ENCODE measurements at places on chromosomes 7 and 10.

DNA sequence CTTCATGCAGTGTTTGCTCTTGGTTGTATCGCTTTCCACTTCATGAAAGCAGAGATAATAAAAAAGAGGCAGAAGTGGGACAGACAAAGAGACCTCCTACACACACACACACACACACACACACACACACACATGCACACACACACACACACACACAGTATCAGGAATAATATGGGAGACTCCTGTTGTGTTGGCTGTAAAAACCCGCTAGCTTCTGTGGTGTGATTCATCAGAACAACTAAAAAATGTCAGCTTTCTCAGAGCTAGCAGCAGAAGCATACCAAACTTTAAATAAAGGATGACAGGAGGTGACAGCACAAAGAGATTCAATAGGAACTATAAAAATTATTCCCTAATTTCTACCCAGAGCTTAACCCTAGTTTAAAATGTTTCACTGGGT lies 148.2 kb upstream of the LRRTM3 start:
- no peak for DNase-seq

DNA sequence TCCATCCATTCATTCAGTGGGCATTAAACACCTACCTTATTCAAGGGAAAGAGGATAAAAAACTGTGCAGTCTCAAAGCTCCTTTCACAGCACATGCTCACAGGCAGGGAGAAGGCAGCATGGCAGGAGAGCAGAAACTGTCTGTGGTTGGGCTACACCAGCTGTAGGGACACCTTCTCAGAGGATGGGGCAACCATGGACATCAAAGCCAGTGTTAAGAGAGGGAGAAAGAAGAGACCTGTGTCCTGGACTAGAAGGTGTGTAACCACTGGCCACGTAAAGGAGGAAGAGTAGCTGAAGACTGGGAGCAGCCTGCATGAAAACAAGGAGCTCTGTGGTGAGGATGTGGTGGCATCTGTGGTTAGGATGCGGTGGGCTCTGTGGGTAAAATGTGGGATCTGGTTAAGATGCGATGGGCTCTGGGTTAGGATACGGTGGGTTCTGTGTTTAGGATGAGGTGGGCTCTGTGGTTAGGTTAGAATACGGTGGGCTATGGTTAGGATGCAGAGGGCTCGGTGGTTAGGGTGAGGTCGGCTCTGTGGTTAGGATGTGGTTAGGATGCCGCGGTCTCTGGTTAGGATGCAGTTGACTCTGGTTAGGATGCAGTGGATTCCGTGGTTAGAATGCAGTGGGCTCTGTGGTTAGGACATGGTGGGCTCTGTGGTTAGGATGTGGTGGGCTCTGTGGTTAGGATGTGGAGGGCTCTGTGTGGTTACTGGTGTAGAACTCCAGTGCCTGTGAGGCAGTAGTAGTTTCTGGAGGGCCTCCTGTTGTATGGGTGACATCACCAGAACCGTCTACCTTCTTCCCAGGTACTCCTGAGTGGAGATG lies 197.6 kb downstream of the WDR37 start:
- DNase-seq, result no peak

DNA sequence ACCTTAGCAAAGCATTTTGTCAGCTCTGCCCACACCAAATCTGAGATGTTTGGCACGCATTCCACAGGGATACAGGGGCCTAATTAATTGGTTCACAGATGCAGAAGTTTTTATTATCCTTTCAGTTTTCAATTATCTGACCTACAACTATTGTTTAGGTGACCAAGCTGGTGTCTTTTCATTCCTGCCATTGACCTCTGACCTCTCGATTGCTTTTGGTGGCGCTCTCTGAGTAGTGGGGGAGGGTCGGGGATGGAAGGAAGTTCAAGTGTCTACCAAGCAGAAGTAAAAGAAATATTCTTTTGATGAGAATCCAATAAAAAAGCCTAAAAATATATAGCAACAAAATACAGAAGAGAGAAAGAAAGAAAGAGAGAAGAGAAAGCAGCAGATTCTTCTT lies 28.8 kb upstream of the KDM7A start:
- DNase-seq, result no peak

- no peak for DNase-seq
Measured at GRCh38 chr10:24046060-24046459, 162.9 kb upstream of the KIAA1217 start.

- DNase-seq, result no peak
Measured at GRCh38 chr10:127265288-127265687, 68.9 kb upstream of the INSYN2A start.

GRCh38 chr7:80018941-80019808 lies 115.5 kb upstream of the GNAI1 start:
- DNase-seq, result peak; percentile 62

DNA sequence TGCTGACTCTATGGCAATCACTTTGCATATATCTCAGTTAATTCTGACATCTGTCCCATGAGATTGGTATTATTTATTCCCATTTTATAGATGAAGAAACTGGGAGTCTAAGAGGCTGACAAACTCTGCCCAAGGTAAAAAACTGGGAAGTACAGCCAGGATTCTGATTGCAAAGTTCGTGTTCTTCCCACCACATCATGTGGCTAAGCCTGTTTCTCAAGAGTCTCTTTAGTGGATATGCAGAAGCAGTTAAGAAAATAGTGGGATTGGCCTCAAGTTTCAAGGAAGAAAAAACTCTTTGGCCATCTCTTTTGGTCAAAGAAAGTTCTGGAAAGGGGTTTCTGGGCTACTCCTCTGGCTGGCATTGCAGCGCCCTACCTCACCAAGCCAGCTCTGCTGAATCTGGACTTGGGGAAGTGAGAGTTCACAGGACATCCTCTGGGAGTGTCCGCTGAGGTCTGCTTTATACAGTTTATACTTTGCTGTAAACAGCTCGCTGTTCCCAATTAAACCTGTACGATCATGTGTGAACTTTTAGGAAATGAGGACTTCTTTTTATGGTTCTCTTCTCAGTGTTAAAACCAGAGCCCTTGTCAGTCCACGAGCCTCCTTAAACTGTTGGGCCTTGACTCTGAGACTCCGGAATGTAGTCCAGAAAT lies 12.2 kb upstream of the BMPR1A start:
- no peak for DNase-seq

GRCh38 chr10:4240608-4241197 lies 455.7 kb upstream of the KLF6 start:
- no peak for DNase-seq

DNA sequence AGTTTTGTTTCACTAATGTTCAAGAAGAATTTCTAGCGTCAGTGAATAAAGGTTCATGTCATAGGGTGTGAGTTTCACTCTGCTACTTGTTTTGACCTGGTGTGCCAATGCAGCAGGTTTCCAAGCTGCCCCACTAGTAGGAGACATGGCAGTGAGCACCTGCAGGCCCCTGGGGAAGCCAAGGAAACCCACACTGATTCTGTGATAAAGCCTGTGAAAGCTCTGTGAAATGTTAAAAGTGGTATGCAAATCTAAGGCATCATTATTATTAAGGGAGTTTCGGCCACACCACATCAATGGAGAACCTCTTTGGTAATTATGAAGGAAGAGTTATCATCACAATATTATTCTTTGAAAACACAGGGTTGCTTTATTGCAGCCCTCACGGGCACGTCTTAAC lies 46.4 kb downstream of the ABCB5 start:
- DNase-seq, result no peak

GRCh38 chr10:4885162-4885561 lies 59.2 kb downstream of the AKR1E2 start:
- no peak for DNase-seq

All from K562 (cell line).